Stimulated activated CD4-positive, alpha-beta T cell treated with anti-CD3 and anti-CD28 coated beads, Interleukin-12 subunit alpha, Interleukin-12 subunit beta, amount 100 ng/mL, for 48 hours (primary cell): ENCODE measurements at places on chromosomes 4 and X.

GRCh38 chr4:27013012-27013411 lies 152.4 kb downstream of the STIM2 start:
- DNase-seq, result no peak

GRCh38 chr4:155444721-155445120 lies 68.0 kb upstream of the MAP9 start:
- no peak for DNase-seq

- no peak for DNase-seq
Observed at GRCh38 chr4:34422472-34423175, 1821.7 kb downstream of the ARAP2 start.

DNA sequence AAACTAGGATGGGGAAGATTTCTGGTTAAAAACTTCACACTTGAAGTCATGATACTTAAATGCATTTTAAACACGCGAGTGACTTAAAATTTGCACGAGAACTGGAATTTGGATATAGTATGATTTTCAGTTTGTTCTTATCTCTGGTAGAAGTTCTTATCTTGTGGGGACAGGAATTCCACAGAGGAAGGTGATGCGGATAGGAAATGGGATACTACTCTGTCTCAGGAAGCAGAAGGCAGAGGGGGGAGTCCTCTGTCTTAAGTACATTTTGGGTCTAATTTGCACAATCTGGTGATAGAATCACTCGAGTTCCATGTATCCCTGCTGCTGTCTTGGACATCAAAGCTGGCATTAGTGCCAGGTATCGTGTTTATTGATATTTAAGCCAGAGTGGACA lies 53.3 kb downstream of the TLL1 start:
- no peak for DNase-seq

DNA sequence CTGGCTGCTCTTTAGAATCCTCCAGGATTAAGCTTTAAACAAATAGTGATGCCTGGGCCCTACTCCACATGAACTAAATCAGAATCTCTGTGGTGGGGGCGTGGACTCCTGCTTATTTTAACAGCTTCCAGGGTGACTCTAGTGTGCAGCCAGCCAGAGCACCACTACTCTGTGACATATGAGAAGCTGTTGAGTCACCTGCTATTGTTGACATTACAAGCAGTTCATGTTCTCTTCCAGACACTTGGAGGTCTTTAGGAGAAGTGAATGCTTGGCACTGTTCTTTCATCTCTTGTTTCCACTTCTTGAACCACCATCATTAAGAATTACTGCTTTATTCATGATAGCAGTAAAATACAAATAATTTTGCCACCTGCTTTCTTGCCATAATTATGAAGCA lies 426 bp upstream of the C4orf51 start:
- no peak for DNase-seq

GRCh38 chr4:48706736-48707135 lies 73.3 kb downstream of the FRYL start:
- DNase-seq, result no peak

GRCh38 chr4:10098780-10099160 lies 17.8 kb downstream of the WDR1 start:
- no peak for DNase-seq

GRCh38 chr4:97252615-97253154 lies 890.6 kb downstream of the STPG2 start:
- no peak for DNase-seq

DNA sequence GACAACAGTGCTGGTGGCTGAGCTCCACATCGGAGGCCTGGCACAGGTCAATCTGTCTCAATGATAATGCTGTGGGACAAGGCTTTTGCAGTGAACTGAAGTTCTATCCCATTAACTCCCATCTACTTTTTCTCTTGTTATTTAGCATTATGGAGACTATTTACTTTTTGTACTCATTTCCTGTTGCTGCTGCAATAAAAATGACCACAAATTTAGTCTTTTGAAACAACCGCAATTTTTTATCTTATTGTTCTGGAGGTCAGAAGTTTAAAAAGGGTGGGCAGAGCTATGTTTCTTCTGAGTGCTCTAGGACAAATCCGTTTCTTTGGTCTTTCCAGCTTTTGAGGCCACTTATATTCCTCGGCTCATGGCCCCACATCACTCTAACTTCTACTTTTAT lies 111.0 kb upstream of the PITX2 start:
- DNase-seq, result no peak

- no peak for DNase-seq
Observed at GRCh38 chr4:142776026-142776425, 70.1 kb downstream of the INPP4B start.

DNA sequence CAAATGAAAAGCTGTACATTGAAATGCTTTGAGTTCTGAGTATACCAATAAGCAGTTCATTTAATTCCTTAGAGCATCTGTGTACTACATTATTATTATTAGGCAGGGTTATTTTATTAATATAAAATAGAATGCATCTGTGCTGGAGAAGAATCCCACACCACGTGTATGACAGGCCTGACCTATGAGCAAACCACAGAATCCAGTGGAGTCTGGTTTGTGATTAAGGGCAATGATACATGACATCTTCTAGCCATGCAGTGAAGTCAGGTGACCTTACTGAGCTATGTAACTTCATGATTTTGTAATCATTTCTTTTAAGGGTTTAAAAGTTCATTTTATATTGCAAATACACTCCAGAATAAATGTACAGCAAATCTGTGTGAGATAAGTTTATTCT lies 1165.0 kb upstream of the TENM3 start:
- DNase-seq, result no peak

GRCh38 chr4:10084651-10085358 lies 31.8 kb downstream of the WDR1 start:
- DNase-seq, result no peak

GRCh38 chrX:15468036-15468435 lies 25.1 kb downstream of the PIR start:
- DNase-seq, result no peak
